ENCODE measurements at places on chromosomes 13 and 19. TPM values are rescaled to one million over a fixed set of nuclear protein-coding genes. Genes with fewer than 3 reads are reported as not detected.

DNA sequence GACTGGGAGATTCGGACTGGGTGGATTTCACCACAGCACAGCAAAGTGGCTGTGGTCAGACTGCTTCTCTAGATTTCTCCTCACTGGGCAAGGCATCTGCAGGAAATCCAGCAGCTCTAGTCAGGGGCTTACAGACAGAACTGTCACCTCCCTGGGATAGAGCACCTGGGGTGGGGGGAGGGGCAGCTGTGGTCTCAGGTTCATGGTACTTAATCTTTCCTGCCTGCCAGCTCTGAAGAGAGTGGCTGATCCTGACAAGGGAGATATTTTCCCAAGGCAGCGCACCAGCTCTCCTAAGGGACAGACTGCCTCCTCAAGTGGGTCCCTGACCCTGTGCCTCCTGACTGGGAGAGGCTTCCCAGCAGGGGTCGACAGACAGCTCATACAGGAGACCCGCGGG is 212.8 kb upstream of the KLF12 start:
- no peak for DNase-seq

DNA sequence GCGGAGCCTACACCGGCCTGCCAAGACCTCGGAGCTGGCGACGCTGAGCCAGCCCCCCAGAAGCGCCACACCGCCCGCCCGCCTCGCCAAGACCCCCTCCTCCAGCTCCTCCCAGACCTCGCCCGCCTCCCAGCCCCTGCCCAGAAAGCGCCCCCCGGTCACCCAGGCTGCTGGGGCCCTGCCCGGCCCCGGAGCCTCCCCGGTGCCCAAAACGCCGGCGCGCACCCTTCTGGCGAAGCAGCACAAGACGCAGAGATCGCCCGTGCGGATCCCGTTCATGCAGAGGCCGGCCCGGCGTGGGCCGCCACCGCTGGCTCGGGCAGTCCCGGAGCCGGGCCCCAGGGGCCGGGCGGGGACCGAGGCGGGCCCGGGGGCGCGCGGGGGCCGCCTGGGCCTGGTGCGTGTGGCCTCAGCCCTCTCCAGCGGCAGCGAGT is 10.2 kb downstream of the C19orf25 start:
- peak; percentile 63 for DNase-seq

DNA sequence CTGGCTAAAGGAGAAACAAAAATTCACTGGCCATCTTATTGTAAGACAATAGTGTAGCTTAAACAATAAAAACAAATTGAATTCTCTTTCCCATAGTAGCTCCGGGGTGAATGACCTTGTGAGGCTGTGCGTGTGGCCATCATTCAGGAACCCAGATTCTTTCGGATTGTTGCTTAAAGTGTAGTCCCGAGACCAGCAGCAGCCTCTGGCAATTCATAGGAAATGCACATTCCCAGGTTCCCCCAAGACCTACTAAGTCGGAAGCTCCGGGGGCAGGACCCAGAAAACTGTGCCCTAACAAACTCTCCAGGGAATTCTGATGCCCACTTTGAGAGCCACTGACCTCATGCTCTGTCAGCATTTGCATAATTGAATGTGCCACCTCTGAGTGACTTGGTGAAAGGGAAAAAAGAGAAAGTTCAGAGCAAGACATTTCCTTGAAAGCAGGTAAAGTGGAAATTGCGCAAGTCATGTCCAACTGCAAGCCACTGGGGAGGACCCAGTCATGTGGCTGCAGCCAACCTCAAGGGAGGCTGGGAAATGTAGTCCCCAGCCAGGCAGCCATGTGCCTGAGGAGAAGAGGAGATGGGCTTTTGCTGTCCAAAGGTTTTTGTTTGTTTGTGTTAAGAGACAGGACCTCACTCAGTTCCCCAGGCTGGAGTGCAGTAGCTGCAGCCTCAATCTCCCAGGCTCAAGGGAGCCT is 50.7 kb upstream of the PNMA8B start:
- DNase-seq, result peak; percentile 28

- DNase-seq, result no peak
Observed at GRCh38 chr19:30999726-31000125, 349.5 kb downstream of the TSHZ3 start.

- DNase-seq, result no peak
Observed at GRCh38 chr19:21256722-21257121, 72.5 kb downstream of the ZNF708 start.

DNA sequence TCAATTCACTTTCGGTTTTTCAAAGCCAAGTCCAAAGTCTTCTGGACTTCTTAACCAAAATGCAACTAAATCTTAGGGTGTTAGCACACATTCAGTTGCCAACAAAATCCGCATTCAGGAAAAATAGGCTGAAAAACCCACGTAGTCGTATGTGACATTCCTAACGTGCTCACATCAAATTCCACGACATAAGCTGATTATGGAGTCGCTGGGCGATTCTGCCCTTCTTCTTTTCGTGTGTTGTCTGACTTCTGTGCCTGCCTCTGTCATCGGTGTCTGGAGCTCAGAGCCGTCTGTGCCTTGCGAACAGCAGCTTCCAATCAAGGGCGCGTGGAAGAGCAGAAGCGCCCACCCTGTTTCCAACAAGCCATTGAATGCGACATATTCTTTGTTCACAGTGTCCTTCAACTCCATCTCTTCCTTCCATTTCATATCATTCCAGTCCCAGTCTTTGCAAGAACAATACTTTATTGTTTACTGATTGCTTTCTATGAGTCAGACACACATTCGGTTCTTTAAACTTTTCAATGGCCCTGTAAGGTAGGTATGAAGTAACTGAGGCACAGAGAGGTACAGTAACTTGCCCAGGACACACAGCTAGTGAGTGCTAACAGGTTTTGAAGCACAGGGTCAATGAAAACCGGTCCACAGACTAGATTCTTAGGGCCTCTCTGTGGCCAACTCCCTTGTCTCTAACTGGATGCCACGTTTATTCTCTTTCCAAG is 8.2 kb upstream of the ZNF507 start:
- DNase-seq, result no peak

- no peak for DNase-seq
Observed at GRCh38 chr13:37074703-37075102, 15.2 kb upstream of the SUPT20H start.

- no peak for DNase-seq
Observed at GRCh38 chr13:75368167-75368566, 113.8 kb downstream of the TBC1D4 start.

DNA sequence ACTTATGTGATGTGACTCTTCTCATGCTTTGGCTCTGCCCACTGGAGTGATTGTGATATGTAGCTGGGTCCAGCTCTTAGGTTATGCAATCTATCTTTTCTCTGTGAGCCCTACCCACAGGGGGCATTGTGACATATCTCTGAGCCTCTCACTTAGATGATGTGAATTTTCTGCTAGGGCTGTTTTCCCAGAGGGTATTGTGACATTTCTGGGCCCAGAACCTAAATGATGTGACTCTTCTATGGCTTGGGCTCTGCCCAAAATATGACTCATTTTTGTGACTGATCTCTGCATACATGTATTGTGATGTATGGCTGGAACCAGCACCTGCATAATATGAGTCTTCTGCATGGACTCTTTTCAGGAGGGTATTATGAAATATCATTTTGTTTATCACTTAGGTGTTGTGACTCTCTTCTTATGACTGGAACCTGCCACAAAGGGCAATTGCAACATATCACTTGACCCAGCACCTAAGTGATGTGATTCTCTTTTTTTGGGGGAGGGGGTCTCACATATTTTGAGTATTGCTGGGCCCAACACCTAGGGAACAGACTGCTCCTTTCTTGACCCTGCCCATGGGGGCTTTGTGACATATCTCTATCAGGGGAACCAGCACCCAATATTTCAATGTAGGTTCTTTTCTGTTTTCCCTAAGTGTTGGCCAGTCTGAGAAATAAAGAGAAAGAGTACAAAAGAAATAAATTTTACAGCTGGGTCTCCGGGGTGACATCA is 12.1 kb upstream of the ZNF254 start:
- DNase-seq, result no peak

GRCh38 chr13:27504128-27504867 is 53.9 kb upstream of the MTIF3 start:
- DNase-seq, result no peak

DNA sequence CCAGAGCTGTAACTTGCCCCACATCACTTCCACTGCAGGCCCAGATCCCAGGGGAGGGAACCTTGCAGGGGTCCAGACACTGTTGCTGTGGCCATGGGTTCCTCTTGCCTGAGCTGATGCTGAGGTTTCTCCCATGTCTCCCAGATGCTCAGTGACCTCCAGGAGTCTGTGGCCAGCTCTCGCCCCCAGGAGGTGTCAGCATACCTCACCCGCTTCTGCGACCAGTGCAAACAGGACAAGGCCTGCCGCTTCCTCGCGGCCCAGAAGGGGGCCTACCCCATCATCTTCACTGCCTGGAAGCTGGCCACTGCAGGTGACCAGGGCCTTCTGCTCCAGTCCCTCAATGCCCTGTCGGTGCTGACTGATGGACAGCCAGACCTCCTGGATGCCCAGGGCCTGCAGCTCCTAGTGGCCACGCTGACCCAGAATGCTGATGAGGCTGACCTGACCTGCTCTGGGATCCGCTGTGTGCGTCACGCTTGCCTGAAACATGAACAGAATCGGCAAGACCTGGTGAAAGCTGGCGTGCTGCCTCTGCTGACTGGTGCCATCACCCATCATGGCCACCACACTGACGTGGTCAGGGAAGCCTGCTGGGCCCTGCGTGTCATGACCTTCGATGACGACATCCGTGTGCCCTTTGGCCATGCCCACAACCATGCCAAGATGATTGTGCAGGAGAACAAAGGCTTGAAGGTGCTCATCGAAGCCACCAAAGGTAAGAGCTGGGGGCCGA is 12.1 kb upstream of the SLC25A42 start:
- DNase-seq, result no peak

DNA sequence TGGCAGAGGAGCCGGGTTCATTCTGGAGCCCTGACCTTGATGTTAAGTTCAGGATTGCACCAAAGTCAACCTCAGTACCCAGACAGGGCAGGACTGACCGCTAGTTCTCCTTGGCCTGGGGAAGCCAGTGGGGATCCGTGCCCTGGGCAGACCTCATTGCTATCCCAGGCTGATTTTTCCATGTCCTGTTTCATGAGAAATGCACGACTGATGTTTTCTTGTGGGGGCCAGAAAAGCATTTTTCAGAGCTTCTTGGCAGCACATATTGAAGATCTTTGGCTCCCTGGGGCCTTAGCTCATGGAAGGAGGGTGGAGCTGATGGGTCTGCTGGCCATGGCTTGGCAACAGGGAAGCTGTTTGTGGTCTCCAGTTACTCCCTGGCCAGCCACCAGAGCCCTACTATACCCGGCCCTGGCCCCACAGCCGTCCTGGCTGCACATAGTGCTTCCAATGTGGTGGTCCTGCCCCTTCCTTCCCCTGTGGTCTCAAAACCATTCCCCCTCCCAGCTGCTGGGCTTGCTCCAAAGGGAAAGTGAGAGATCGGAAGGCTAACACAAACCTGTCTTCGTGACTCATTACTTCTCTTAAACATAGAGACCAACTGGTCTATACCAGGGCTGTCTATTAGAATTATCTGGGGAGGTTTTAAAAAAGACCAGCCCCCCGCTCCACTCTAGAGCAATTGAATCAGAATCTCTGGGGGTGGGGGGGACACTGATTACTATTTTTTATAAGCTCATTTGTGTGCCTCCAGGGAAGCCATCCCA is 11.2 kb downstream of the IL17D start:
- no peak for DNase-seq

DNA sequence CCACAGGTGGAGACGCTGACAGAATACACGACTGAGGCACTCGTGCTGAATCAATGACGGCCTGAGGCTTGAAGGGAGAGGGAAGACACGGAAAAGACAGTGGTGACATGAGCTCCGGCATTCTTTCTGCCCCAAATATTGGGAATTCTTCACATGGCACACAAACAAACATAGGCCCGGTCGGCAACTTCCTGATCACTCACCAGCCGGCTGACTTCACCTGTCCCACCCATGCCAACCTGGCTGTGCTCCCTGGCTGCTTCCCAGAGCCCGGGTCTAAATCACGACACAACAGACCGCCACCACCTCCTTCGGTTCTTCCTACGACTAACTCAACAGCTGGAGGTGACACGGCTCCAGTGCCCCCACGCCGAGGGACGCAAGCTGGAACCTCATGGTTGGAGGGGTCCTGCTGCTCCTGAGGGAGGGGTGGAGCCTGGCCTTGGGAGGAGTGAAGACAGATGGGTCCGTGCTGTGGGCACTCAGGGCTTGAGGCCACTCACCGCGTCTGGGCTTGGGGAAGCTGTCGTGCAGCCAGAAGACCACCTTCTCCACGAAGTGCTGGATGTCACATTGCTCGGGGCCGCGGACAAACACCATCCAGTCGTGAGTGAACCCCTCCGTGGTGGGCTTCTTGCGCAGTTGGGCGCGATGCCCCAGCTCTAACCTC is 9.6 kb downstream of the MLLT1 start:
- DNase-seq, result no peak

- DNase-seq, result no peak
Observed at GRCh38 chr19:35161434-35161743, 6.9 kb downstream of the FXYD5 start.

- no peak for DNase-seq
Observed at GRCh38 chr13:25869941-25870340, 181.9 kb downstream of the SHISA2 start.

DNA sequence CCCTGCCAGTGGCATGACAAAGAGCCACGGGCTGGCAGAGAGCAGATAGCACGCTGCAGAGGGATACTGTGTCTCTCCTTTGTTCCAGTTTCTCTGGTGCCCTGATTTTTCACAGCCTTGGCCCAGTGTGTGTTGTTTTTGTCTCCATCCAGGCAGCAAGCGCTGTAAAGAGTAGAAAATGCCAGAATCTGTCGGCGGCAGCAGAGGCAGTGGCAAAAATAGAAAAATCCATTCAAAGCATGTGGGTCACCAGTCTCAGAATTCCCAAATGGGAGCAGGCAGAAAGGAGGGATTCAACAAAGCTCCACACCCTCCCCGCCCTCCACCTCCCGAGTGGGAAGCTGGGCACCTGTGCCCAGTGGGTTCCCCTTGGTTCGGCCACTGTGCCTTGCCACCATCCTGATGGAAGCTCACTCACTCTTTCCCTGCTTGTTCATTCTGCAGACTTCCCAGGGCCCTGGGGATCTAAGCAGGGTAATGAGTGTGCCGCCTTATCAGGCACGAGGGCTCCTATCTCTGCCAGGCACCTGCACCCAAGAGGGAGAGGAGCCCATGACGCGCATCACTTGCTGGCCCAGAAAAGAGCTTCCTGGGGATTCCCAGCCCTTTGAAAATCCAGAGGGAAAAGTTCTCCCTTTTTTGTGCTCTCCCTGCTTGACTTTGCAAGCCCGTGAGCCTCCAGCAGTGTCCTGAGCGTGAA is 416.9 kb downstream of the IRS2 start:
- DNase-seq, result no peak

Gene FCGBP
- total RNA-seq, result 7.2 TPM

Gene SH2D3A
- 24.5 TPM for total RNA-seq

Gene CCDC169
- 0.70 TPM for total RNA-seq

Gene LRRC63
- 1.0 TPM for total RNA-seq

Gene SPTBN4
- 2.2 TPM for total RNA-seq

Gene CLASRP
- 138 TPM for total RNA-seq
